ENCODE measurements at places on chromosomes 13 and 19.
A peak's percentile ranks its signal among the peaks of the same experiment; 100 is the strongest.

GRCh38 chr19:33080761-33081681 lies at the start of gene GPATCH1:
Gene GPATCH1, plus strand, starts transcription at chr19:33081181. Its CDS starts 13 bp downstream, at chr19:33081194.
- DNase-seq, result peak; percentile 94

DNA sequence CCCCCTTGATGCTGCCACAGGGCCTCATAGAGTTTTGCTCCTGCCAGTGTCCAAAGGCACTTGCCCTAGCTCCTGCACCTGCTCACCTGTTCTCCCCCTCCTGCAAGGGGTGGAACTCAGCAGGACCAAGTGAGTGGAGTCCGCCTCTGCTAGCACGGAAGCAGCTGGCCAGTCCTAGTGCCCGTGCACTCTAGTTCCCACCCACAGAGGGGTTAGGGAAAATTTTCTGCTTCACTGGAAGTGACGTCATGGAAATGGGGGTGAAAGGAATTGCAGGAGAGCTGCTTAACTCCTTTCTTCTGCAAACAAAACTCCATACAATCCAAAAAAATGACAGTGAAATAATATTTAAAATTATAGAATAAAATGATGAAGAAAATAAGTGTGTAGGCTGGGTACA lies 609.7 kb upstream of the SLITRK1 start:
- DNase-seq, result no peak

DNA sequence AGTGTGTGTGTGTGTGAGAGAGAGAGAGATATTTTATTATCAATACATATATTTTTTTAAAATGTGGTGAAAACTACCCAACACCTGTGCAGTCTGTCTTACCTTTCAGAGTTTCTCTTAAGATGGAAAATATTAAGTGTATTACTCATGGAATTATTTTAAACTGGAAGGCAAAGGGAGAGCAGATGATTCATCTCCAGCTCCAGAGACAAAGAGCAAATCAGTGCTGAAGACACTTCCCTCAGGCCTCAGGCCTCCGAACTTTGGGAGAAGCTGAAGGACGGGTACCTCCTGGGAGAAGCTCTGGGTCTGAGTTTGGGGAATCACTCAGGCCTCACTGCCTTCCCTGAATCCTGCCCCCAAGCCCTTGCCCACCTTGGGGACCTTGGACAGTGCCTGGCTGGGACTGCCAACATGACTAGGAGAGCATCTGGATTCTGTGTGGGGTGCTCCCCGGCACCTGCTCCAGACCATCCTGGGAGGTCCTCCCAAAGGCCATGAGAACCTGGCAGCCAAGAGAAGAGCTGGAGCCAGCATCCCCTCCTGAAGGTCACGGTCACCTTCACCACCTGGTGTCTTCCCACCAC lies 170.4 kb upstream of the UBL3 start:
- no peak for DNase-seq

DNA sequence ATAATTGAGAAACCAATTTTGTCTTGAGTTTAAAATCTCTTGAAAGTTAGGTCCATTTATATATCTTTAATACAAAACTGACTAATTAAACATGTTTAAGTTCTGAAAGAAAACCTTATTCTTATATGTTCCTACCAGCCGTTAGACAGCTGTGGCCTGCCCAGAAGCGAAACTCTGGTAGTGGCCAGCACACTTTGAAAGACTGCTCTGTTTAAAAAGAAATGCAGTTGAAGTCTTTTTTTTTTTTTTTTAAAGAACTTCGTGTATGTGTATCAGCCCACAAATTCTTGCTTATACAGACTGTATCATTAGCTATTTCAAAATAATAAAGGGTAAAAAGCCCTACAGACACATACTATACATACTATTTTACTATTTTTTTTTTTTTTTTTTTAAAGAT lies 34.0 kb downstream of the KCTD4 start:
- no peak for DNase-seq

DNA sequence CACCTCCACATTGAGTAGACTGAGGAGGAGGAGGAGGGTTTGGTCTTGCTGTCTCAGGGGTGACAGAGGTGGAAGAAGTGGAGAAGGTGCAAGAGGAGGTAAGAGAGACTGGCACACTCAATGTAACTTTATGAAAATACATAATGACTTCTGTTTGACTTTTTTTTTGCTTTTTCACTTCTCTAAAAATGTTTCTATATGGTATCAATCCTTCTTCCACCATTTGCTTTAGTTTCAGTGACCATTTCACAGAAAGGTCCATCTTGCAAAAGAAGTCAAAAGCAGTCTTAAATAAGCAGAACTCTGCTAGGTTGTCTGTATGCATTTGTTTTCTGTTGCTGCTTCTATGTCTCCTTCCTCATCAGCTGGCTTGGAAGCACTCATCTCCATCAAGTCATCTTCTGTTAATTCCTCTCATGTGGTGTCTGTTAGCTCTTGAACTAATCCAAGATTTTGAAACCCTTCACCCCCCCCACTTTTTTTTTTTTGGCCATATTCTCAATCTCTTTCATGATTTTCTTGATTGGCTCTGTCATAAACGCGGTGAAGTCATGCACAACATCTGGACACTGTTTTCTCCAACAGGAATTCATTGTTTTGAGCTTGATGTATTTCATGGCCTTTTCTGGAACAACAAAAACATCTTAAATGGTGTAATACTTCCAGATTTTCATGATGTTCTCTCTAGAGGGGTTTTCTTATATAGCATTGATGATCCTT lies 80.8 kb downstream of the KL start:
- no peak for DNase-seq

DNA sequence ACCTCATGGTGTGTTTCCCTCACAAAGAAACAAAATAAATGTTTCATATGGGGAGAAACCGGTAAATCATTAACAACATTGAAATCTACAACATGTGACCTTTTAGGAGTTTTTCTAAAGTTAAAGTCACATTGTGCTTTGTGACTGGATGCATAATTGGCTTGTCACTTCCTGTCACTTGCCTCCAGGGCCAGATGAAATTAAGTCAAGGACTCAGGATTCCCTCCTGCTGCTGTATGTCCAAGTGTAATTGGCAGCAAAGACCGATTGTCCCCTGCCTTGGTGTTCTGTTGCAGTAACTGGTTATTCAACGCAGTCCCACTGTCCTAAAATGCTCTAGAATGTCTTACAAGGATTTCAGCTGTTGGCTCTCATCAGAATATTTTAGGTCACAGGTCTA lies 448.2 kb downstream of the LIG4 start:
- DNase-seq, result peak; percentile 8

GRCh38 chr13:110521946-110522345 lies 39.6 kb downstream of the RAB20 start:
- no peak for DNase-seq

DNA sequence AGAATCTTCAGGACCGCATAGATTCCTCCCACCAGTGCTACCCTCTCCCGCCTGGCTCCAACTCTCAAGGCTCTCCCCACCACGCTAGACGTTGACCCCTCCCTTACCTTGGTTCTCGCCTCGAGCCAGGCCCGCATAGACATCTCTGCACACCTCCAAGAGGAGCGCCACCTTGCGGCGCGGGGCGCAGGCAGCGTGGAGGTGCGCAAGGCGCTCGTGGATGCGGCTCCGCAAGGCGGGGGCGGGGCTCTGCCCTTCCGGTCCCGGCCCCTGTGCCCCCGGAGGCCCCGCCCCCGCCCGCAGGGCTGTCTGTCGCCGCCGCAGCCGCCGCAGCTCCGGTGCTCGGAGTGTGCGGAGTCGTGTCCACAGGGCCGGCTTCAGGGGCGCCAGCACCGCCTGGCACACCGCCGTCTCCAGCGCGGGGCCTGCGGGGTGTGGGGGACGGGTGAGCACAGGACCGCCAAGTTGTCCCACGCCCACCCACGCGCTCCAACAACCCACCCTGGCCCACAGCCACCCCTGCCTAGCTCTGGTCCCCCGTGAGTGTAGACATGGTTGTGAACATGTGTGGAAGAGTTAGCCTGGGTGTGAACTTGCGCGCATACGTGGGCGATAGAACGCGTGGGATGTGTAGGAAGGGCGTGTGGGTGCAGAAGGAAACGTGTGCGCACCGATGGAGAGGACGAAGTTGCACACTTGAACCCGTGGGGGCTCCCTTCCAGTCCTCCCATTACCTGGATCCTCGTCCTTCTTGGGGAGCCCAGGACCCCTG lies 8.1 kb downstream of the RINL start:
- DNase-seq, result peak; percentile 86

DNA sequence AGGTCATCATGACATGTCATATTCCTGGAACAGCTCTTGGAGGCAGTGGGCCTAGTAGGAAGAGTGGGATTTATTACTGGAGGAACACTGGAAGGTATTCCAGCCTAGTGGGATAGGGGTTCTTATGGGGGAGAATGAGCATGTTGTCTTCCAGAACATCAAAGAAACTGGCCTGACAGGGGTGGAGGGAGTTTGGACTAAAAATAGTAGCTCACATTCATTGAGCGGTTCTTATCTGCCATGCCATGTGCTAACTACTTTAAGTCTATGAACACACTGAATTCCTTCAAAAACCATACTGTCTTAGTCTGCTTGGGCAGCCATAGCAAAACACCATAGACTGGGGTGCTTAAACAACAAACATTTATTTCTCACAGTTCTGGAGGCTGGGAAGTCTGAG lies 413.6 kb downstream of the HS6ST3 start:
- DNase-seq, result no peak

- DNase-seq, result peak; percentile 70
Measured at GRCh38 chr13:66835040-66835628, 395.0 kb downstream of the PCDH9 start.

GRCh38 chr13:29810145-29810742 lies 40.2 kb downstream of the UBL3 start:
- DNase-seq, result no peak

Measured in hepatocyte (in vitro differentiated cells).